ENCODE measurements at places on chromosomes 4 and X.

DNA sequence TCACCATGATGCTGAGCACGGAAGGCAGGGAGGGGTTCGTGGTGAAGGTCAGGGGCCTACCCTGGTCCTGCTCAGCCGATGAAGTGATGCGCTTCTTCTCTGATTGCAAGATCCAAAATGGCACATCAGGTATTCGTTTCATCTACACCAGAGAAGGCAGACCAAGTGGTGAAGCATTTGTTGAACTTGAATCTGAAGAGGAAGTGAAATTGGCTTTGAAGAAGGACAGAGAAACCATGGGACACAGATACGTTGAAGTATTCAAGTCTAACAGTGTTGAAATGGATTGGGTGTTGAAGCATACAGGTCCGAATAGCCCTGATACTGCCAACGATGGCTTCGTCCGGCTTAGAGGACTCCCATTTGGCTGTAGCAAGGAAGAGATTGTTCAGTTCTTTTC is 4.0 kb downstream of the HNRNPH2 start:
- no peak for DNase-seq

DNA sequence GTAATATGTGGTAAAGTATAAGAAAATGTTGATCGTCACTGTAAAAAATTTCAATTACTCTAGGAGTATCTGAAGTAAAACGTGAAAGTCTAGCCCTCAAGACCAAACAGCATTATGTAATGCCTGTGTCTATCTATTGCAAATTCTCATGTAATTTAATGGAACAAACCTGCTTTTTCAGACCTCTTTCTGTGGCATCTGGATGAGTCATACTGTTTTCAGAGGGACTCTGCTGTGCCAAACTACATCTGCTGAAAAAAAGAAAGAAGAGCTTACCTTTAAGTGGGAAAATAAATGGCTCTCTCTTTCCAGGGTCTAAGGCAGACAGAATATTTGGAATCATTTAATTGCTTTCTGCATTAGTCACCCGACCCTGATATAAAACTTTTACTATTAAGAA is 89.8 kb upstream of the ARMCX2 start:
- no peak for DNase-seq

- no peak for DNase-seq
These were observed 119.2 kb downstream of the EFNB1 start for GRCh38 chrX:68947882-68948605.

- no peak for DNase-seq
These were observed 38.1 kb downstream of the SEPTIN11 start for GRCh38 chr4:76987685-76988084.

DNA sequence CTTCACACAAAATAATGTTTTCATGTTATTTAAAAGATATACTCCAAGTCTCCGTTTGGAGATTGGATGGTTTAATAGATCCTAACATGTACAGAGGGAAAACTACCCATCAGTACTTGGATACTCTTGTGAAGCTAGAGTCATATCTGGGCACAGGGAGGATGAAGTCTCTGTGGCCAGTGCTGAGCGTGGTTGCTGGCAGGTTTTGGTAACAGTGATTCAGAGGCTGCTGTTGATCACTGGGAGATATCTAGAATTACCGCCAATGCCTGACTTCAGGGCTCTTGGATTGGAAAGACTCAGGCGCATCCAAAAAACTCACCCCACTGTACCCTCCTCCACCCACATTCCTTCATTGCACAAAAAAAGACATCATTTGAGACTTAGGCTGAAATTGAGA is 107.2 kb upstream of the PGRMC2 start:
- DNase-seq = no peak

GRCh38 chrX:78333521-78333920 is 6.1 kb upstream of the CYSLTR1 start:
- no peak for DNase-seq

DNA sequence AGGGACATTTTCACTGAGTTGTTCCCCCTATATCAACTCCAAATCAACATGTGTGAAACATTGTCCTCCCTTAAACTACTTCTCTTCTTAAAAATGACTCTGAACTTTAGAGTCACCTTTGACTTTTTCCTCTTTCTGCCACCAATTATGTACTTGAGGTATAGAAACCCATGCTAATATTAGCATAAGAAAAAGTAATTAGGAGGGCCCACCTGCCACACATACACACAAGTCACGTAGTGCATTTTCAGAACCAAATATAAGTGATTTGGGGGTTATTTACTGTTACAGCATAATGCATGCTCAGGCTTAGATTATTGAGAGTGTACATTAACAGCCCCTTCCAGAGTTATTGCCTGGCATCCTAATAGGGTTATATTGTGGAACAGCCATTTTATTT is 432.7 kb downstream of the ZIC3 start:
- no peak for DNase-seq

GRCh38 chr4:181004056-181004455 is 1239.1 kb upstream of the TENM3 start:
- no peak for DNase-seq

DNA sequence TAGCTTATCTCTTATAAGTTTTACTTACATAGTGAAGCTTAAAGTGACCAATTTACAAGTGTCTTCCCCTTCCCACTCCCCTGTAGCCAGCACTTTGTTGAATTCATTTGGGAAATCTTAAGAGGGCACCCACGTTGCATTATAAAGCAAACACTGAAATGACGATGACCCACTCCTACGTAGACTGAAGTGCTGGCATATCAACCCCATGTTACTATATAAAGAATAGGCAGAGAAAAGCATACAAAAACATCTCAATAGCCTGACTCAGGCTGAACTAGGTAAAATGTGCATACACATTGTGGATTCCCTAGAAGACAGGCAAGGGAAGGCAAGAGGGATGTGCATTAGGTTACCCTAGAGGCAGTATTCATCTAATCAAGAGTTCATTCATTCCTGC is 313.4 kb downstream of the TENM3 start:
- DNase-seq = no peak

- DNase-seq = peak; percentile 69
These were observed 37.3 kb upstream of the RASL11B start for GRCh38 chr4:52824603-52825459.

DNA sequence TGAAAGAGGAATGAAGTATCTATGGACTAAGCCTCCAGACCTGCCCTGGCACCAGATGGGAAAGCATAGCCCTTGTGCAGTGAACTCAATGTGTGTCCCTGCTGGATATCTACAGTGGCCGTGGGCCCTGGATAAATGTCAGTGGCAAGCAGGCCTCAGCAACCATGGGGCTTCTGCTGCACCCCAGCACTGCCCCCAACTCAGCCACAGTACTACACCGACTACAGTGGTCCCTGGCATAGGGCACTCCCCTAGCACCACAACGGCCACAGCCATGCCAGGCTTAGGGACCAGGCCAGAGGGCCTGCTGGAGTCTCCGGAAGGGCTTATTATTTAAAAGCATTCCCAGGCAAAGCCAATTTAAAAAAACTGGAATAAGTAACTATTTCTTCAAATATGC is 459.1 kb downstream of the SH2D1A start:
- no peak for DNase-seq

GRCh38 chr4:187602339-187603092 is 393.1 kb upstream of the ZFP42 start:
- peak; percentile 3 for DNase-seq

GRCh38 chr4:168574581-168575295 is 77.9 kb downstream of the PALLD start:
- DNase-seq = peak; percentile 48

- peak; percentile 41 for DNase-seq
These were observed 9.5 kb downstream of the RBPJ start for GRCh38 chr4:26330186-26330787.

DNA sequence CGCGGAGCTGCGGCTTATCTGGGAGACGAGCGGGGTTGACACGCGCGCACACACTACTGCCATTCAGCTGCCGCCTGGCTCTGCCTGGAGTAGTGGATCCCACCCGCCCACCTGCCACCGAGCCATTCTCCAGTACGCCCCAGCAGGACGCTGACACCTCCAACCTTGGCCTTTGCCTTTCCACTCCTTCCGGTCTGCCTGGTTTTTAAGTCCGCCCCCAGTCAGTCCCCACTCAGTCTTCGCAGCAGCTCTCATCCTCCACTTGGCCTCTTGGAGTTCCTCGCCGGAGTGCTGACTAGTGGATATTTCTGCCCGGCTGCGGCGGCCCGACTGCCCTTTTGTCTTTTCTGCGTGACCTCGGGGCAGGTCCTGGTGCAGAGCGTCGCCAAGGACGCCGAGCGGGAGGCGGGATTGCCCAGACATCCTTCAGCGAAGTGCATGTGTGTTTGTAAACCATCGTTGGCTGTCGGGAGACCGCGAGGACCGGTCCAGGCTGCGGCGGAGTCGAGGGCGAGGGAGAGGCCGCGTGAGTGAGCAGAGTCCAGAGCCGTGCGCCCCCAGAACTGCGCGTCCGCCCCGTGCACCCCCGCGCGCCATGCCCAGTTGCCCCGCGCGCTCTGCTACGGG is 1.1 kb downstream of the SLIT2 start:
- no peak for DNase-seq

- DNase-seq = peak; percentile 86
These were observed 21.1 kb downstream of the RASSF6 start for GRCh38 chr4:73599182-73599581.

DNA sequence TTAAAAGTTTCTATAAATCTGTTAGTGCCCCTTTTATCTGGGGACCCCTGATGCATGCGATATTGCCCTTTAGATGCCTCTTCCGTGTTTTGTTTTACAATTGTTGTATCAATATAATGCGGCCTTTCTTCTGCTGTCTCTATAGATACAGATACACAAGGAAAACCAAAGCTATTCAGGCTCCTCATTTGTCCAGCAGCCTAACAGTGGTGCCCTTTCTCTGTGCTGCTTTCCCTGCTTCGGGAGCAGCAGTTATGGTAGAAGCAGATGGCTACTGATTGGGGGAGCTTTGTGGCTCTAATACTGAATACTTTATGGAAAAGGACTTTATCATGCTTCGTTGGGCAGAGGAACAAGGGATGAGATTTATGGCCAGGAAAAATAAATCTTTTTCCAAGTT is 10.6 kb upstream of the PRDM8 start:
- no peak for DNase-seq
